Renal cortex interstitium (tissue), 15 donors: ENCODE measurements at places on chromosomes 7 and 10.

DNA sequence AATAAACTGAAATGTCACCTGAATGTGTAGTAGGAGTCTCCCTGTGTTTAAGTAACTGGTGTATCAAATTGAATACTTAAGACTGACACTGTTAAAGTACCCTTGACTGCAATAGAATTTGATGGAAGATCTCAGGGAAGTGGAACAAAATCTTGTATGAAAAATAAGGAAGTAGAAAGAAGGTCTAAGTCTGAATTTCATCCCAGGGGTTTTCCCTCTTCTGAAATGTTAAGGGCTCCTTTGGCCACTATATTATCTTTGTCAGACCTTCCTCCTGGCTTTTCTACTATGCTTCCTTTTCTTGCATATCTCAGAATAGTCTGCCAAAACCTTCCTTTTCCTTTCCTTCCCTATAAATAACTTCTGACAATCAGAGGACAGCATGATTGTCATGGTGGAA, 59.6 kb downstream of the BLNK start:
- no peak for DNase-seq

DNA sequence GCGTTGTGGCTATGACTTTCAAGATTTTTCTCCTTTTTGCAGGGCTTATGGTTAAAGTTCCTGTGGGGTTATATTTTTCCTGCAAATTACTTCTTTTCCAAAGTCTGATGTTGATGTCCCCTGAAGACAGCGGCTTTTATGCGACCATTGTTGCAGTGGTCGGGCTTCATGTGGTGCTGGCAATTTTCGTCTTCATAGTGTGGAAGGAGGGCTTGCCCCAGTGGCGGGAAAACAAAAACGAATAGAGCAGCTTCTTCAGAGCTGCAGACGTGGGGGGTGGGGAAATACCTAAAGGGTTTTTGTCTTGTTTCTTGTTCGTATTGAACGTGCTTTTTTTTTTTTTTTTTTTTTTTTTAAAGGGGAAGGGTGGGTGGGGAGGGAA, 53.8 kb downstream of the MCMBP start:
- DNase-seq, result peak; percentile 24

DNA sequence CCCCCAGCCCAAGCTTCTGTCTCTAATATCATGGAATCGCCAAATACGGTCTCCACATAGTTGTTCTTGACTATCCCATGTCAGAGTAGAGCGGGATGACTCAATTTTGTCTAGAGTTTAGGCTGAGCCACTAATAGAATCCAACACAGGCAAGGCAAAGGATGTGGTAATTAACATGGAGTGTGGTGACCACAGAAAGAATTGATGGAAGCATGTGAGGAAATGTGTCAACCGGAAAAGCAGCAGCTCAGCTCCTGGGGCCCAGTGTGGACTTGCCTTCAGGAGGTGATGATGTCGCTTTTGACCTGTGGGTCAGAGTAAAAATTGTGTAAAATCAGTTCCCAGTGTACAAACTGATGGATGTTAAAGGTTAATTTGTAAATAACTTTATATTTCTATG, 139.3 kb upstream of the KLF6 start:
- no peak for DNase-seq

GRCh38 chr10:58089739-58090138, 178.0 kb downstream of the IPMK start:
- no peak for DNase-seq

GRCh38 chr10:130010653-130011052, 46.6 kb upstream of the EBF3 start:
- no peak for DNase-seq

- no peak for DNase-seq
These were observed 182.2 kb downstream of the ST7 start for GRCh38 chr7:117135553-117135891.

DNA sequence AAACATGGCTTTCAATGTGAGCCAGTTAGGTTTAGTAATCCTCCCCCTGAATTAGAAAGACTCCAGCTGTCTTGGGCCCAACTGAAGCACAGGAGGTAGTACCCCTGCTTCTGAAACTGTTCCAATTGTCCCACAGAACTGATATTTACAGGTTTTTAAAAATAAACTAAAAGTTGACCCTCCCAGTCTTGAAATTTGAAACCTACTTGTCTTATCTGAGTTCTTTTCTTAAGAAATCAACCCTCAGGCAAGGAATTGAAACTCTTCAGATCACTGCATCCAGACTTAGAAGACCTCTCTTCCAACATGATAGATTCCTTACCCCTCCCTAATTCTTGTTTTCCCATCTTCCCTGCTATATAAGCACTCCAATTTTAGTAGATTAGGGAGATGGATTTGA, 13.3 kb upstream of the ARHGAP21 start:
- no peak for DNase-seq

- no peak for DNase-seq
These were observed 21.9 kb upstream of the FOXP2 start for GRCh38 chr7:114392686-114393085.
